ENCODE measurements at places on chromosomes 12 and 14.

- no peak for DNase-seq
Measured at GRCh38 chr14:77077040-77077439, 21.0 kb upstream of the CIPC start.

- DNase-seq, result no peak
Measured at GRCh38 chr12:62379026-62379722, 87.5 kb upstream of the MON2 start.

DNA sequence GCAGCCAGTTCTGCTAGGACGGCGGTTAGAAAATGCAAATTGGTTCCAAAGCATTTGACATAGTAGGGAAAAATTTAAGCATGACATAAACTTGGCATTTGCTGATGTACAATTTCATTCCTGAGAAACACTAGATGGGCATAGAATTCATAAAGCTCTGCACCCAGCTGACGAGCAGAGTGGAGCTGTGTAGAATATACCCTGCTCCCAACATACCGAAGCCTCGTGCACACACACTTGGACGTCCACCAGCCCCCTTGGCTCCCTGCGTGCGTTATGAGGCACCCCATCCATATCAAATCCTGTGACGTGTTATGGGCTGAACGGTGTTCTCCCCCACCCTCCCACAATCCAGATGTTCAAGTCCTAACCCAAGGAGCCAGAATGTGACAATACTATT, 65.4 kb downstream of the CLMN start:
- DNase-seq, result peak; percentile 57

GRCh38 chr12:94640134-94640928, 10.0 kb downstream of the TMCC3 start:
- no peak for DNase-seq

- no peak for DNase-seq
Measured at GRCh38 chr14:26170885-26171284, 426.9 kb downstream of the NOVA1 start.

DNA sequence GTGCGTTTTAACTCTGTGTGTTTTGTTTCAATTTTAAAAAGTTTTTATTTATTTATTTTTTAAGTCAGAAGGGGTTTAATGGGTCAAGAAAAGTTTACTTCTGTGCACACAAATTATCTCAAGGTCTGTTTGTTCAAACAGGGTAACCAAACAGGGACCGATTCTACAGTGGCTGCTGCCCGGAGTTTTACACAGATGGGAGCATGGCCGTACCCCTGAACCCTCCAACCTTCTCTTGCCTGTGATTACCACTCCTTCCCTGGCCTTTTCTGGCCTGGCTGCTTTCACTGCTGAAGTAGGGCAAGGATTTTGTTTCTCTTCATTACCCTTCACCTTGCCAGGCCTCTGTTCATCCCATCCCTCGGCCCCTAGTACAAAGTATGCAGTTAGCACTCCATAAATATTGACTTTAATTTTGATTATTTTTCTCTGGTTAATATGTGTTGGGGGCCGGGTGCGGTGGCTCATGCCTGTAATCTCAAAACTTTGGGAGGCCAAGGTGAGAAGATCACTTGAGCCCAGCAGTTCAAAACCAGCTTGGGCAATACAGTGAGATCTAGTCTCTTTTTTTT, 15.8 kb upstream of the FBXL14 start:
- no peak for DNase-seq

DNA sequence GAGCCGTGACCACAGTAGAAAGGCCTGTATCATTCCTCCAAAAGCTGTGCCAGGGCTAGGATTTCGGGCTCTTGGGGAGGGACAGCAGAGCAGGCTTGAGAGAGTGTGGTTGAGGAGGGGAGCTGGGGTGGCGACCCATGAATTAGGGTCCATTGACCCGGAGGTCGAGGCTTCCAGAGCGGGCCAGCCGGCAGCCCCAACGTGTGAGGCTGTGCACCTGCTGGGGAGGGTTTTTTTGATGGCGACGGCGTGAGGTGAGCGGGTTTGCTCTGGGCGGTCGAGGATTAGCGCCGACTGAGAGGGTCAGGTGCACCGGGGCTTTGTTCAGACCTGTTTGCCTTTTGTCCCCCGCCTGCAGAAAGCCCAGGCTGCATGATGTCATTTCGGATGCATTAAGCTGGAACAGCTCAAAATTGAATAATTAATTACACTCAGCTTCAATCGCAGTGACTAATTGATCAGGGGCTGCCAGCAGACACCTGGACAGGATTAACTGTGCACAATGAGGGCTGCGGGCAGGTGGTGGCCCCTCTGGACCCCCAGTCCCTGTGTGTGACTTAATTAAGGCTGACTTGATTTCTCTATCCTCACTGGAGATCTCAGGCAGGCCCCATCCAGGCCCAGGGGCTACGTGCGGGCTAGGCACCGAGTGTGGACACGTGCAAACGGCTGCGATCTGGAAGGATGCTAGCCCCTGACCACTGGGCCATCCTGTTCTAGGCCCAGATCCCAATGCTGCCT, 42.1 kb upstream of the MEG3 start:
- peak; percentile 30 for DNase-seq

- DNase-seq, result peak; percentile 45
Measured at GRCh38 chr12:50505675-50506530, 1.1 kb downstream of the DIP2B start.

GRCh38 chr14:99124482-99125105, 147.4 kb downstream of the BCL11B start:
- DNase-seq, result peak; percentile 21

DNA sequence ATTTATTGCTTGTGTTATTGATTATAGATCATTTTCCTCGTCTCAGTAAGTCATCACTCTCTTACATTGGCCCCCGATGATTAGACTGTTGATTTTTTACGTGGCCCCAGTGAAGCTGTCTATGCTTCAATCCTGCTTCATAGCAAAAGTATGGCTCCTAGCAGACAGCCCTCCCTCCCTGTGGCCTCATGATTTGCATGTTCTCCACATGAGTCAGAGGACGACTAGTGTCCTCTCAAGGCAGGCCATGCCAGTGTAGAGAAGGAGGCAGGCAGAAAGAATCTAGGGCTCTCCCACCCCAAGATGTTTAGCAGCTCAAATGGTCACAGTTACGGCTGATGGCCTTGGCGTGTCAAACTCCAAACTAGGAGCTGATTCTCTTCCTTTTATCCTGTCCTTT, 59.6 kb downstream of the FIGNL2 start:
- no peak for DNase-seq

DNA sequence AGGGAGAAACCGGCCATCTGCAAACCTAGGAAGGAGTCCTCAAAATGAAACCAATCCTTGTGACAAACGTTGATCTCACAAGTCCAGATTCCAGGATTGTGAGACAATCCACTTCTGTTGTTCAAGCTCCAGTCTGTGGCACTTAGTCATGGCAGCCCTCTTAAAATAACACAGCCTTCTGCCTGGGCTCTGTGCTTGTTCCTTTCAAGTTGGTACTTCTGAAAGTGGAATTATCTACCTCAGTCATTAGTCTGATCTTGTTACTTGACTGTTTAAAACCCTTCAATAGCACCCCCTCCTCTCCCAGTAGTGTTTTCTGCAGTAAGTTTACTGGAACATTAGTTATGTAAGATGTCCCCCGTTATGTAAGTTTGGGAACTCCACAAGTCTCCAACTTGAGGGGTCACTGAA, 111.0 kb upstream of the HIF1A start:
- DNase-seq, result no peak

GRCh38 chr12:64525461-64526160, 73.7 kb downstream of the TBK1 start:
- no peak for DNase-seq

- no peak for DNase-seq
Measured at GRCh38 chr14:56817396-56817921, 7.2 kb upstream of the OTX2 start.

- no peak for DNase-seq
Measured at GRCh38 chr12:120539303-120539702, 5.1 kb downstream of the RNF10 start.

DNA sequence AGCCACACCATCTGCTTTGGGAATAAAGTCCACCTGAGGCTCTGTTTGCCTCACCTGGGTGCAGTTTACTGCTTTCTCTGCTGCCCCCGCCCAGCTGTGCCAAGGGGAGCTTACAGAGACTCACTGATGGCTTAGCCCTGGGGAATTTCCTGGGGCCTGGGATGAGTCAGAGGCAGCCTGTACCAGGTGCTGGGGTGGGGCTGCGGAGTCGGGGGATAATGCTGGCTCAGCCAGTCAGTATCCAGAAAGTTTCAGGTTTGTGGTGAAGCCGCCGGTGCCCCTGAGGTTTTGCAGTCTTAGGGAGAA, 22.3 kb downstream of the PLEKHG3 start:
- no peak for DNase-seq

GRCh38 chr12:123267991-123268843, 3.4 kb downstream of the CDK2AP1 start:
- peak; percentile 81 for DNase-seq

DNA sequence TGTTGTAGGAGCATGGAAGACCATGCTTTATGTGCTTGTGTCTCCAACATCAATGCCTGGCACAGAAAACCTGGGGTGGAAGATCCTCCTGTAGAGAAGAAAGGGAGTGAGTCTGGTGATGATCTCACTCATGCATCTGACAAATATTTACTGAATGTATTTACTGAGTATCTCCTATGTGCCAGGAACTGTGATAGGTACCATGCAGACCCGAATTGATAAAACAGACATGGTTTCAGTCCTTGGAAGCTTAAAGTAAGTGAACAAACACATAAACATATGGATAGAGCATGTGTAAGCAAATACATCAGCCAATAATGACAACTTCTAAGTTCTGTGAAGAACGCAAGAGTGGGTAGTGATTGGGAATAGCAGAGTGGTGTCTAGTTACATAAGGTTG, 117.0 kb upstream of the CCDC198 start:
- DNase-seq, result no peak

DNA sequence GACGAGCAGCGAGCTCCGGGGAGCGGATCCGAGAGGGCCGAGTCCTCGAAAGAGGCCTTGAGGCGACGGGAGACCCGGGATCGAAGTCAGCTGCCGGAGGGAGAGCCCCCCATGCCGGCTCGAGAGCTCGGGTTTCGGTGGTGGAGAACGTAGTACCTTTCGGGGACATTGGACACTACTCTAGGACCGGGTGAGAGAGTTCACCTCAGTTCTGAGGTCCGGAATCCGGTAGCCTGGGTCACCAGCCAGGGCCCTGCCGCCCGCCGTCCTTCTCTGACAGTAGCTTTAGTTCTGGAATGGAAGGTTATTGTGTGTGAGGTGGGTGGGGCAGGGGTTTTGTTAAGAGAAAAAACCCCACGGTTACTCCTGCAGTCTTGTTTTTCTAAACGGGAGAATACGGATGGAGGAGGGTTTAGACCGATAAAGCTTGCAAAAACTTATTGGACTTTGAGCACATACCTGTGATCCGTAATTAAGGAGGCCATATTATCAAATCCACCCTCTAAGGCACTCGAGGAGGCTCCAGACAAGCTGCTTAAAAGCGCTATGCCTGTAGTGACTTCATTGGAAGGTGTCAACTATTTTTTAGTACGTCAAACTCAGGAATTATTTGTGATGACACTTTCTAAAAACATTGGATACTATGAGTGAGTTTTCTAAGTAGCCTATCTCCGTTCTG, 765 bp downstream of the SCYL2 start:
- no peak for DNase-seq

GRCh38 chr12:124105546-124105945, 132.5 kb downstream of the ZNF664 start:
- DNase-seq, result no peak

DNA sequence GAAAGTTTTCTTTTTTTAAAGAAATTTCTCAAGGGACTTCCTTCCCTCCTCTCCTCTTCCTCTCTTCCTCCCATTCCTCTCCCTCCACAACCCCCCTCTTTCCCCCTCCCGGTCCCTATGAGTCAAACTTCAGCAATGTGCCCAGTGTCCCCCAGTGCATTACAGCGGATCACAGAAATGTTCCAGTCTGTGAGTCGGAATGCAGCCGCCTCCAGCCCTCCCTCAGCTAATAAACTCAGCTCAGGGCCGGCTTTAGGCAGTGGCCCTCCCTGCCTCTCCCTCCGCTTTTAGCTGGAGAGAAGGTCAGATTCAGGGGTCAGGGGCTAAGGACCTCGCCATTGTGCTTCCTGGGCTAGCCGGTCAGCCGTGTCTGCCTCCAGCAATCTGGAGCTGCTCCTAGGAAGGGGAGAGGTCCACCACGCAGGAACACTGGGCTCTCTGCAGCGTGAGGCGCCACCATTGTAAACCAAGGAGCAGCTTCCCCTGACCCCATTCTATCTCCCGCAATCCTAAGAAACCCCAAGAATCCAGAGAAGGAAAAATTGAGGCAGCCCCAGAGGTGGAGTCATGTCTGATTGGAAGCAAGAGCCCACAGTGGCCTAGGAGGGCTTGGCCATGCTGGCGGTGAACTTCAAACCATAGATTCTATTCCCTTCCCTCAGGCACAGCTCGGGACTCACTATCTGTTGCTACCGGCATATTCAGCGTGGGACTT, 1.1 kb upstream of the HDAC7 start:
- DNase-seq, result no peak

DNA sequence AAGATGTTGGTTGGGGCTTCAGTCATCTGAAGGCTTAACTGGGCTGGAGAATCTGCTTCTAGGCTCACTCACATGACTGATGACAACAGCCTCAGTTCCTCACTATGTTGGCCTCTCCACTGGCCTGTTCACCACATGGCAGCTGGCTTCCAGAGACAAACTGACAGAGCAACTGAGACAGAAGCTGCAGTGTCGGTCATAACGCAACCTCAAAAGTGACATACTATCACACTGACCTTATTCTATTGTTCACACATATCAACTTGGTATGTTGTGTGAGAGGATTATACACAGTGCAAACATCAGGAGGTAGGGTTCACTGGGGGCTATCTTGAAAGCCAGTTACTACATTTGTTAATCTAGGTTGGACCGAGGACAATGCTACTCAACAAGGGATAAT, 92.9 kb downstream of the PAWR start:
- DNase-seq, result no peak

DNA sequence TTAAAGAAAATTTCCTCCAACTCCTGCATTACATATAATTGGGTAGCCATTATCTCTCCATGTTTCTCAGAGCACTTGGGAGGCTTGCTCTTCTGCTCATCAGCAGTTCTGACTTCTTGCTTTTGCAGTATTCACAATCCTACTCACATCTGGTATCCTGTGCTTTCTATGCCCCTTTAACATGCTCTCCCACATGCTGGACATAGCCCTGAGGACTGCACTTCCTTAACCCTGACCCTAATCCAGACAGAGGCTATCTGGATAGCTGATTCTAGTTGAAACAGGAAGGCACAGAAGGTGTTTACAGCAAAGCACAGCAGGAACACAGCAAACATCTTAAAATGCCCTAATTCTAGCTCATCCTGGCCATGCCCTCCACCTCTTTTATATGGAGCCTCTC, 7.3 kb upstream of the CMAS start:
- DNase-seq, result no peak
